ENCODE measurements at places on chromosomes 11 and 22.

- peak; percentile 37 for DNase-seq
These were observed 25.0 kb downstream of the CASP12 start for GRCh38 chr11:104873252-104873651.

GRCh38 chr11:116499396-116500003, 273.3 kb downstream of the BUD13 start:
- DNase-seq = peak; percentile 98

- peak; percentile 66 for DNase-seq
These were observed at the start of gene TUBA8 for GRCh38 chr22:18110194-18110953. Gene TUBA8 (plus strand): TSS chr22:18110809. CDS start chr22:18110866, 57 bp downstream.

DNA sequence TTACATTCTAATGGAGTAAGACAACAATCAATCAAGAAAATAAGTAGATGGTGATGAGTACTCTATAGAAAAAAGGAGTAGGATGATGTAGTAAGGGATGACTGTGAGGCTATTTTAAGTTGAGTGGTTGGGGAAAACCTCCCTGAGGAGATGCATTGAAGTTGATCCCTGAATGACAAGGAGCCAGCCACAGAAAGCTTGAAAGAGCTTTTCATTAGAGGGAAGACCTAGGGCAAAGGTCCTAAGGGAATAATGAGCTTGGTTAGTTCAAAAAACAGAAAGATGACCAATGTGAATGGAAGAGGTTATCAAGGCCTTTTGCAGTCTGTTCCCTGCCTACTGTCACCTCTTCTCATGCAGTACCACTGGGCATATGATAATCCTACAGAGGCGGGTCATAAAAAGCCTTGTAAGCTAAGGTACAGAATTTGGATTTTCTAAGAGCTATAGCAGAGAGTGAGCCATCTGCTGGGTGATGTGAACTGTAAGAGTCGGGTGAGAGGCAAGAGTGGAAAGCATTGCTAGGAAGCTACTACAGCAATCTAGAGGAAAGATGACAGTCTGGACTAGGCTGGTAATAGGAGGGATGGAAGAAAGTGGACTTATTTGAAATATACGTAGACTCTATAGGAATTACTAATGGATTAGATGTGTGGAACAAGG, 3.1 kb downstream of the PPP2R1B start:
- DNase-seq = no peak

DNA sequence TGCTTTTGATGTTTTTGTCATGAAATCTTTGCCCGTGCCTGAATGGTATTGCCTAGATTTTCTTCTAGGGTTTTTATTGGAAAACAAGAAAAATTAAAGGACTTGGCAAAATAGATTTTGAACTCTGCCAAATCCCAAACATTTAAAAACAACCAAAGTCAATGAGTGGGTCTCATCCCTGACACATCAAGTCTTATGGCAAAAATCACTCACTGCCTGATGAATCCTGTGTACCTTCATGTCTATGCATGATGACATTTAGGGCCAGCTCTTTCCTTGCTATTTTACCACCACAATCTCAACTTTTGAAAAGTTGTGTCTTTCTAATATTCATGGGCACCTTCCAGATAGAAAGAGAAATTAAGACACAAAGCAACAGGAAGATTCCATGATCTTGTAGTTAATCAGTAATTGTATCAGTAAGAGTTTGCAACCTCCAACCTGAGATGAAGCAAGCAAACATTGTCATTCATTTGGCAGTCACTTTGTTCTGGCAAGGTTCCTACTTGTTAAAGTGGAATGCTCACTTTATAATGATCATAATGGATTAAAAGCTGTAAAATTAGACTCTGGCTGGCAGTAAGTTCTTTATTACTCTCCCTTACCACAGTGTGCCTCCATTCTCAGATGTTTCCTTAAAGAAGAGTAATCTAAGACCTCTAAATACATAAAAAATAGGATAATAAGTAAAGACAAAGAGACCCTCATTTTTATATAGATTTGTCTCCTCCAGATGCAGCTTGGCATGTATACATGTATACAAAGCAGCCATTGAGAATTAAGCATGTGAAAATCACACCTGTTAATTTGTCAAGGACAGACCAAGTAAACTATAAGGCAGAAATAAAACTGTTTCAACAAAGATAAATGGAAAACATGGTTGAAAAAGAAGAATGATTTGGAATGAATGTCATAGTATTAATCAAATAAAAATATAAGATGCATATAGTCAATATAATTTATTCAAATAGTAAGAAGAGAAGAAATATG, 51.6 kb downstream of the ETS1 start:
- DNase-seq = no peak

GRCh38 chr22:50270666-50271394, 650 bp upstream of the MAPK11 start:
- DNase-seq = peak; percentile 87

DNA sequence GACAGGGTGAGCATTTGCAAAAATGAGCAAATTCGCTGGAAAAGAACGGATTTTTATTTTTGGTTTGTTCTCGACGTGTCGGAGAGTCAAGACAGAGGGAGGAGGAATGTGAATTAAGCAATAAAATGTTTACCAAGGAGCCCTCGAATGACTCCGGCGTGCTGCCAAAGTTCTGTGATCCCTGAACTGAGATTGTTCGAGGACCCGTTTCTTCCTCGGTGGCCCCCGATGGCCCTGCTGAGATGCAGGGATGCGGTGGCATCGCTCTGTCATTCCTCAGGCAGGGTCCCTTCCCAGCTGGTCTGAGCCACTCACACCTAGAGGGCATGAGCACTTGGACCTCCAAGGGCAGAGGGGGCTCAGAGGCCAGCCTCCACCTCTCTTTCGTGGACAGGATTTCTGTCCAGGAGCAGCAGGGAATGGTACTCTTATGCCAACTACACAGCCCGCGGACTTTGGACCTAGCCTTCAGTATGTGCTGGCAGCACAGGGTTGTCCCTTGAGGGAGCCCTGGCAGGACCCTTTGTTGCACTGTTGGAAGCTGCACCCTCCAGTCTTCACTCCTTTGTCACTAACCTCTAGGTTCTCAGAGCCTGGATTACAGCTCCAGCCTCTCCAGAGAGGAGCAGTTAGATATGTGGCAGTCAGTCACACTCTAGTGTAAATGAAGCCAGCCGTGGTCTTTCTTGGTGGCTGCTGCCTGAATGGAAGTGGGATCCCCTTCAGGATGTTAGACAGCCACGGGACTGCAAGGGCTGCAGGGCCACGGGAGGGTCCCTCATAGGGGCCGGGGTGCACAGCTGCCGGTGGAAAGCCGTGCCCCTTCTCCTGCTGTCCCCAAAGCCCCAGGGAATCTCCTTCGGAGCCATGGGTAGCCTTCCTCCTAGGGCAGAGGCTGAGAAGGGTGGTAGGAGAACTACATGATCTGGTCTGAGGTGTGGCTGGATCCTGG, 109.4 kb upstream of the ANO1 start:
- no peak for DNase-seq

DNA sequence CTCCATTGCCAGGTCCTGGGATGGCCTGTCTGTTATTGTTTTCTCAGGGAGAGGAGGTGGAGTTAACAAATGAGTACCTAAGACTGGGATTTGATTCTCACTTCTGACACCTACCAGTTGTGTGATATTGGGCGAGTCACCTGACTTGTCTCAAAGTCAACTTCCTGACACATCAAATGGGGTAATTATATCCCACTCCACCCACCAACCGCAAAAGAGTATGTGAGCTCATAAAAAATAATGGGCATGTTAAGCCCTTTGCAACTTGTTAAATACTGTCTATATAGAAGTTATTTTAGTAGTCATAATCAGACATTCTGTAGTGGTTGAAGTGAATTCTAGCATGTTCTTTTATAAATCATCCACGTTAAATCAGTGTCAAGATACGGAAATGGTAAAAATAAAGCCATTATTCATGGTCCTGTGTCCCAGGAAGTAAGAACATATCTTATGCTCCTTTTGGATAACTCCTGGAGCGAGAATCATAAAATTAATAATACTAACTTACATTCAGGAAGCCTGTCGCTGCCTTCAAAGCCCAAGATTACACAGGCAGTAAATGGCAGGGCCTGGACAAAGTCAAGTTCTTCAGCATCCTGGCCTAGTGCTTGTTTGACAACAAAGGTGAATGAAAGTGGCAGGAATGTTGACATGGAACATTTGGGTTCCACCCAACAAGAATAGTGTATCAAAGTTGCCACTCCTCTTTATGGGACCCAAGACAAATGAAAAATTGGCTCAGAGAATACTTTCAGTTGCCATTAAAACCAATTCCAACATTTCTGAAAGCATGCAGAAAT, 54.3 kb downstream of the SYTL2 start:
- no peak for DNase-seq

DNA sequence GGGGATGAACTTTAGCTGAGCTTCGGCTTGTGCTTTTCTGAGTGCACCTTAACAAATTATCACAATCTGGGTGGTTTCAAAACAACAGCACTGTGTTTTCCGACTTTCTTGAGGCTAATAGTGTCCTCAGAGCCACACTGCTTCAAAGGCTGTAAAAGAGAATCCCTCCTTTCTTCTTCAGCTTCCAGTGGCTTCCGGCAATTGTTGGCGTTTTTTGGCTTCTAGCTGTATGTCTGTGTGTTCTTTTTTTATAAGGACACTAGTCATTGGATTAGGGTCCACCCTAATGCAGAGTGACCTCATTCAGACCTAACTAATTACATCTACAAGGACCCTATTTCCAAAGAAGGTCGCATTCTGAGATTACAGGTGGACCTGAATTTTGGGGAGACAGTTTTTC, 30.6 kb downstream of the KIAA1671 start:
- no peak for DNase-seq

GRCh38 chr22:20815477-20816050, 41.7 kb downstream of the SERPIND1 start:
- DNase-seq = no peak

DNA sequence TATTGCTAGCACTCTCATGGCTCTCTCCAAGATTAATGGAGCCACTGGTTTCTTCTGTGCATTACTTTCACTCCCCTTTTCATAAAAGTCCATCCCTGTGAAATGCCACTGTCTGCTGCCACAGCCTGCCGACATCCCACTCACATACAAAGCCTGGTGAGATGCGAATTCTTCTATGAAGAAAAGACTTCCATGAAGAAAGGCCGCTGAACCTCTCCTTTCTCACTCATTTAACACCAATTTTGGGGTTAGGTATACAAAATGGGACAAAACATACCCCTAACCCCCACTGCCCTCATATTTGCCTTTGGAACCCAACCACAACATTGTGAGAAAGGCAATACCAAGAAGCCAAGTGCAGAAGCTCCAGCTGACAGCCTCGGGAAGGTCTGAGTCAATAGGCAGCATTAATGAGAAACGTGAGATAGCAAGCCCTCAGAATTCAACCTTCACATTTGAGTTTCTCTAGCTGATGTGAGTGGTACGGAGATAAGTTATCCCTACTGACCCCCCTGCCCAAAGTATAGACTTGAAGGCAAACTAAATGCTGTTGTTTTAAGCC, 156.4 kb downstream of the ATG16L2 start:
- no peak for DNase-seq

DNA sequence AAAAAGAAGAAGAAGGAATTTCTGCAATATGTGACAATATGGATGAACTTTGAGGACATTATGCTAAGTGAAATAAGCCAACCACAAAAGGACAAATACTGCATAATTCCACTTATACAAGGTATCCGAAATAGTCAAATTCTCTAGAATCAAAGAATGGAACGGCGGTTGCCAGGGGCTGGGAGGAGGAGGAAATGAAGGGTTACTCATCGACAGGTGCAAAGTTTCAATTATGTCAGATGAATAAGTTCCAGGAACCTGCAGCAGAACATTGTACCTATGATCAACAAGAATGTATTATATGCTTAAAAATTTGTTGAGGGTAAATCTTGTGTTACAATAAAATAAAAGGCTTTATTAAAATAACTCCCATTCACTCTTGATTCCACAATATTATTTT, 49.0 kb downstream of the SC5D start:
- no peak for DNase-seq

- DNase-seq = no peak
These were observed 16.7 kb downstream of the PAFAH1B2 start for GRCh38 chr11:117160826-117161225.

DNA sequence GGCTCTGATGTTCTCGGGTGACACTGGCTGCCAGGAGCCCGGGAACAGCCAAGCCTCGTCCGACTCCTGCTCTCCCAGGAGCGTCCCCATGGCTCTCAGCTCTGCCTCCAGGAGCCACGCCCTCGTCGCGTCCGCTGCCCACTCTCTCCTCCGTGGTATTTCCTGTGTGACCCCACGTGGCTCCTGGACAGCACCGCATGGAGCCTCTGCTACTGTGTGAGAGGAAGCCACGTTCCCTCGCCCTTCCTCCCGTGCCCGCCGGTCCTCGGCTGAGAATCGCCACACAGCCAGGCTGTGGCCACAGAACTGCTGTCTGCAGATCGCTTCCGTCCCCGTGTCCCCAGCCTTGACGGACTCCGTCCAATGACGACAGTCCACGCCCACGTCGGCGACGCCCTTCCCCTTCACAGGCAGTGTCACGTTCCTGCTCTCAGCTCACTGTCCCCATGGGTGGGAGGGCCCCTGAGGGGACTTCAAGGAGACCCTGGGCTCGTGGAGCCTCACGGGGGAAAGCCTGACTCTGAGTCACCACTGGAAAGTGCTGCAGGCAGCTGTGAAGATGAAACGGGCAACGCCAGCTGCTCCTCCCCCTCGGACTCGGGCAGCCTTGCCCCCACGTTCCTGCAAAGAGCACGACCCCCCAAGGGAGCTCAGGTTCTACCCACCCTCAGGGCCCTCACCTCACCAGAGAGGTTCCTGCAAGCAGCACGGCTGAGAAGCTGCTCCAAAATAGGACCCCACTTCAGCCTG, 458.5 kb downstream of the BRD1 start:
- DNase-seq = peak; percentile 11

GRCh38 chr11:125398475-125398874, 97.6 kb downstream of the FEZ1 start:
- DNase-seq = no peak

GRCh38 chr11:73184953-73185671, 33.0 kb upstream of the P2RY2 start:
- peak; percentile 78 for DNase-seq

DNA sequence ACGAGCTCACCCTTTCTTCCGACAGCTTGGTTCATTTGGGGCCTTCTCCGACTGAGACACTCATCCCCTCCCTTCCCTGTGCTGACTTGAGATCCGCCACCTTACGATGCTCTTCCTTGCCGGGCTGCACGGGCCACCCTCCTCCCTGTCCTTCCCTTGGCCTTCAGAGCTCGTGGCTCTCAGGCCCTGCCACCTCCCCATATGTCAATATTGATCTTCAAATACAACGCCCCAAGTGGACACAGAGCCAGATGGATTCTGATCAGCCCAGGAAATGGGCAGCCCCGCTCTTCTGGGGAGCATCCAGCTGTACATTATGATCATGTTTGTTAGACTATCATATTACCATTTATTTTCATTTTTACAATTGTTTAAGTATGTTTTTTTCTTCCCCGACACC, 812.8 kb downstream of the TBC1D22A start:
- DNase-seq = no peak

DNA sequence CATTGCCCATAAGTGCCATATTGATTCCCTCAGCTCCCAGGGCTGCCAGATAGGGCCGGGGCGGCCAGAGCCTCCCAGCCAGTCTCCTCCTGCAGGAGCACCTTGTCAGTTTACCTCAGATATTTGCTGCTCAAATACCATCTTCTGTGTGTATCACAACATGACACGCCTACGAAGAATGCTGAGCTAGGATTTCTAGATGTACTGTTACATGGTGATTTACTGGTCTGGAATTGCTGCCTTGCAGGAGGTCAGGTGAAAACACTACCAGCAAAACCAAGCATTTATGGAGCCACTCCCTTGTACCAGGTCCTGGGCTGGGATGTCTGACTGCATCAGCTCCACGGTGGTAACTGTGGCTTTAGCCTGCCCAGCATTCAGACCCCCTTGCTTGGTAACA, 11.8 kb downstream of the MICAL3 start:
- no peak for DNase-seq
